ENCODE measurements at places on chromosomes 11 and 22. TPM values are rescaled to one million over a fixed set of nuclear protein-coding genes. Genes with fewer than 3 reads are reported as not detected.
A peak's percentile ranks its signal among the peaks of the same experiment; 100 is the strongest.

GRCh38 chr22:46909237-46910030, 147.0 kb downstream of the TBC1D22A start:
- no peak for DNase-seq
- no peak overlapping the region for H3K4me3 ChIP-seq
- no peaks in the 10 kb centered on the region for H3K4me1 ChIP-seq
- H3K36me3 ChIP-seq: peaks cover 40% of the 10 kb centered on the region

- H3K4me3 ChIP-seq: peak overlapping the region; percentile 58
- peaks cover 5% of the 10 kb centered on the region for H3K36me3 ChIP-seq
- peak overlapping the region; percentile 85 for H3K27ac ChIP-seq
- no peaks in the 10 kb centered on the region for H3K27me3 ChIP-seq
- H3K4me1 ChIP-seq: peaks cover 17% of the 10 kb centered on the region
Measured at GRCh38 chr11:125886997-125887372, 483 bp upstream of the HYLS1 start.

DNA sequence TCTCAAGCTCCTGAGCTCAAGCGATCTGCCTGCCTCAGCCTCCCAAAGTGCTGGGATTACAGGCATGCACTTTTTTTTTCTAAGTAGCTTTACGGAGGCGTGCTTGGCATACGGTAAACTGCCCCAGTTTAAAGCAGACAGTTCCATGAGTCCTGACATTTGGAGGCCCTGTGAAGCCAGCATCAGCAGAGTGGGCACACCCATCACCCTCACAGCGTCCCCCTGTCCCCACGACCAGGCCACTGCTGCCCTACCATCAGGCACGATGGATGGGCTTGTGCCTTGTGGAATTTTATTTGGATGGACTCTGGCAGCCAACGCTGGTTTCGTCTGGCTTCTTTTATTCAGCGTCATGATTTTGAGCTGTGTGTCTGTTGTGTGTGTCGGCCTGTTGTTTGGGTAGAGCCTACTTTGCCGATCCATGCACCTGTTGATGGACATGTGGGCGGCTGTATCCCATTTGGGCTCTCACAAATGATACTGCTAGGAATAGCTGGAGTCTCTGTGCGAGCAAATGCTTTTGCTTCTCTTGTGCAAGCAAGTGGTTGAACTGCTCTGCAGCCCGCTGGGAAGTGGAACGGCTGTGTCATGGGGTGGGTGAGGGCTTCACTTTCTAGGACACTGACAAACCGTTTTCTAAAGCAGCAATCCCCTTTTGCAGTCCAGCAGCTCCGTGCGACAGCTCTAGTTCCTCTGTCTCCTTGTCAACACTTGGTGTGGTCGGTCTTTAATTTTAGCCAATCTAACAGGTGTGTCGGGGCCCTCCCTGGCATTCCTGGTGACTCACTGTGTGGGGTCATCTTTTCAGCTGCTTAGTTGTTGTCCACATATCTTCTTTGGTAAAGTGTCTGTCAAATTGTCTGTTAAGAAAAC, 23.8 kb downstream of the KCNQ1 start:
- peaks cover 34% of the 10 kb centered on the region for H3K4me1 ChIP-seq
- no peaks in the 10 kb centered on the region for H3K36me3 ChIP-seq
- DNase-seq: no peak

GRCh38 chr11:79018371-79018849, 422.4 kb downstream of the TENM4 start:
- no peak overlapping the region for H3K4me3 ChIP-seq
- no peak overlapping the region for H3K27ac ChIP-seq
- no peak for DNase-seq
- H3K36me3 ChIP-seq: no peaks in the 10 kb centered on the region

DNA sequence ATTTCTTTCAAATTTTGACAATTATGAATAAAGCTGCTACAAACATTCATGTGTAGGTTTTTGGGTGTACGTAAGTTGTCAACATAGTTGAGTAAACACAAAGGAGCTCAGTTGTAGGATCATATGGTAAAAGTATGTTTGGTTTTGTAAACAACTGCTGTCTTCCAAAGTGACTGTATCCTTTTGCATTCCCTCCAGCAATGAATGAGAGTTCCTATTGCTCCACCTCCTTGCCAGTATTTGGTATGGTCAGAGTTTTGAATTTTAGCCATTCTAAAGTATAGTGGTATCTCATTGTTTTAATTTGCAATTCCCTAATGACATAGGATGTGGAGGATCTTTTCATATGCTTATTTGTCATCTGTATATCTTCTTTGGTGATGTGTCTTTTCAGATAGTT, 28.0 kb upstream of the PHOX2A start:
- H3K27me3 ChIP-seq: no peaks in the 10 kb centered on the region
- no peaks in the 10 kb centered on the region for H3K36me3 ChIP-seq
- H3K4me3 ChIP-seq: no peak overlapping the region
- no peak for DNase-seq

DNA sequence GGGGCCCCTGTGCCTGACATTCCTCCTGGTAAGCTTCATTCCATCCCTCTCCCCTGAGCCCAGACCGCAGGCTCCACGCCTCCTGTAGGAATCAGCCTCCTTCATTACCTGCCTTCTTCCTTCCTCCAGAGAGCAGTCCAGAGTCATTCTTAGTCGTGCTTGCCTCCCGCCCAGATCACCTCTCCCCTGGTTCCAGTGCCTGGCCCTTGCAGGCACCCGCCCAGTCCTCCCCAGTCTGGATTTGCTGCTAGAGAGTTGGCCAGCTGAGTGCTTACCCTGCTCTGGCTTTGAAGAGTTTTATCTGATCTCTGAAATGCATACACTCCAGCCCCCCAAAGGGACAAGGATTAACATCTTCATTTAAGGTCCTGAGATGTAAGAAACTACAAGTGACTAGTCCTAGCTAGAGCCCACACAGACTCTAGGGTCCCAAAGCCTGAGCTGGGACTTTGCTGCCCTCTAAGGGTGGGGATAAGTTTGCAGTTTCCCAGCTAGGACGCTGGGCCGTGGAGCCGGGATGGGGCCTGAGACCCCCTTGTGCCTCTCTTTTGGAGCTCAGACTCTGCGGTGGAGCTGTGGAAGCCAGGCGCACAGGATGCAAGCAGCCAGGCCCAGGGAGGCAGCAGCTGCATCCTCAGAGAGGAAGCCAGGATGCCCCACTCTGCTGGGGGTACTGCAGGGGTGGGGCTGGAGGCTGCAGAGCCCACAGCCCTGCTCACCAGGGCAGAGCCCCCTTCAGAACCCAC, 1.6 kb downstream of the NR1H3 start:
- peaks cover 39% of the 10 kb centered on the region for H3K4me1 ChIP-seq
- H3K4me3 ChIP-seq: no peak overlapping the region
- H3K36me3 ChIP-seq: no peaks in the 10 kb centered on the region
- H3K27me3 ChIP-seq: no peaks in the 10 kb centered on the region

DNA sequence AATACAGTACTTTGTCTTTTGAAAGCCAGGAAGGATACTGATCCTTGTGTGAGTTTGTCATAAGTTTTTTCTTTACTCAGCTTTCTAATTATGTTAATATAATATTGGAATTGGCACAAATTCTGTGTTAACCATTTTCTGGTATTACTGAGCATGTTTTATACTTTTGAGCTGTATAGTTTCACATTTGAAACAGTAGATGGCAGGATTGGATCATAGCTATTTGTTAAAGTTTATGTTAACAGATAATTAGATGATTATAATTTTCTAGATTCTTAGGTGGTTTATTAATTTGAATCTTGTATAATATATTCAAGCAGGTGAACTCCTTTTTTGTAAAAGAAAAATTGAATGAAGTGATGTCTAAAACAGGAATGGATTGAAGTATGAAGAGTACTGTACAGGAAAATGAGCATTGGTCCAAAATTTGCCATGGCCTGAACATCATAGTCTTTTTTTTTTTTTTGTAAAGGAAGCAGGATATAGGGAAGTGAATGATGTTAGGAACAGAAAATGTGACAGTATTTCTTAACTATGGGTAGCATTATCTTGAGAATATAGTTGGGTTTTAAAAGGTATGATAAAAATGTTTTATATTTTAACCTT, 102.0 kb downstream of the CYP2R1 start:
- no peaks in the 10 kb centered on the region for H3K4me1 ChIP-seq
- peak; percentile 16 for DNase-seq
- no peak overlapping the region for H3K27ac ChIP-seq

GRCh38 chr22:44597616-44598015, 99.6 kb upstream of the RTL6 start:
- H3K4me3 ChIP-seq: no peak overlapping the region
- peaks cover 9% of the 10 kb centered on the region for H3K4me1 ChIP-seq
- no peak overlapping the region for H3K27ac ChIP-seq
- H3K36me3 ChIP-seq: no peaks in the 10 kb centered on the region

DNA sequence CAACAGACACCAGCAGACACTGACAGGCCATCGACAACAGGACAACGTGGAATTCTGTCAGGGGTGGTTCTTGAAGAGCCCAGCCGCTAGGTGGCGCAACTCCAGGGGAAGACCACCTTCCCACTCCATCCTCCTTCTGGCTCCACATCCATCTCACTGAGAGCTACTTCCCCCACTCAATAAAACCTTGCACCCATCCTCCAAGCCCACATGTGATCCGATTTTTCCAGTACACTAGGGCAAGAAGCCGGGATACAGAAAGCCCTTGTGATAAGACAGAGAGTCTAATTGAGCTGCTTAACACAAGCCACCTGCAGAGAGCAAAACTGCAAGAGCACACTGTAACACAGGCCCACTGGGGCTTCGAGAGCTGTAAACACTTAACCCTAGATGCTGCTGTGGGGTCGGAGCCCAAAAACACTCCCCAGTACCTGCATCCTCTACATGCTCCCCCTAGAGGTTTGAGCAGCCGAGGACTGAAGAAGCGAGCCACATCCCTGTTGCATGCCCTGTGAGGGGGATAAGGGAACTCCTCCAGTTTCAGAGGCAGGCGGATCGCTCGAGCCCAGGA, 11.5 kb upstream of the RAB39A start:
- no peaks in the 10 kb centered on the region for H3K36me3 ChIP-seq
- no peaks in the 10 kb centered on the region for H3K4me1 ChIP-seq
- peak; percentile 33 for DNase-seq
- peaks cover 2% of the 10 kb centered on the region for H3K27me3 ChIP-seq

- no peak overlapping the region for H3K4me3 ChIP-seq
- H3K27me3 ChIP-seq: no peaks in the 10 kb centered on the region
- no peaks in the 10 kb centered on the region for H3K4me1 ChIP-seq
- H3K27ac ChIP-seq: no peak overlapping the region
Measured at GRCh38 chr11:86678823-86679222, 6.4 kb upstream of the ME3 start.

- peaks cover 56% of the 10 kb centered on the region for H3K36me3 ChIP-seq
- no peak for DNase-seq
- H3K27ac ChIP-seq: no peak overlapping the region
- no peak overlapping the region for H3K4me3 ChIP-seq
Measured at GRCh38 chr22:44130076-44130711, 50.5 kb upstream of the PARVG start.

GRCh38 chr22:27867085-27867952, 51.7 kb downstream of the PITPNB start:
- no peak overlapping the region for H3K4me3 ChIP-seq
- H3K27ac ChIP-seq: peak overlapping the region; percentile 57
- H3K27me3 ChIP-seq: no peaks in the 10 kb centered on the region
- H3K4me1 ChIP-seq: peaks cover 18% of the 10 kb centered on the region

DNA sequence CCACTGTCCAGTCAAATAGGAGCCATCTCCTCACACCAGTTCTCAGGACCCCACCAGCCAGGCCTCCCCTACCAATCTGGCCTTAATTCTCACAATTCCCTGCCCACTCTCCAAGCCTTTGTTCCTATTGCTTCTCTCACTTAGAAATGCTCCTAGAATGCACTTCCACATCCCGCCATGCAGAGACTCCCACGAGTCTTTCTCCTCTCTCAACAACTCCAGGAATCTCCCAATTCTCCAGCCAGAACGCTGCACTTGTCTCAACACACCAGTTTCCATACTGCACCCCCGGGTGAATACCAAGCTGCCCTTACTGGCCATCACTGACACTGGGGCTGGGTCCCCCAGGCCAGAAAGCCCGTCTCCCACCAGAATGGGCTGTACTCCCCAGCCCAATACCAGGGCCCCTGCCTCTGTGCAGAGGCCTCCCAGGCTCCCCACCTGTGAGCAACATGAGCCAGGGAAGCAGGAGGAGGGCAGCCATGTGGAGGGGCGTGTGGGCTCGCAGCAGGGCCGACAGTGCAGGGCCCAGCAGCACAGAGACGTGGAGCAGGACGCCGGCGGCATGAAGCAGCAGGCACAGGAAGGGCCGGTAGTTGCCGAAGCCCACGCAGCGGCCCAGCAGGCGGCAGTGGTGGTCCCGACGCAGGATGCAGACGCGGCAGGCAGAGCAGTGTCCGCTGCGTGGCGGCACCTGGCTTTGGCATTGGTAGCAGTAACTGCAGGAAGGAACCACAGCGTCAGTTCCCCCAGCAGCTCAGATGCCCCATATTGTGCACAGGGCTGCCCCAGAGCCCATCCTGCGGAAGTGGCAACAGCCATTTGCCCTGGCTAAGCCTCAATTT, 2.4 kb downstream of the ZDHHC24 start:
- DNase-seq: peak; percentile 50
- H3K27ac ChIP-seq: no peak overlapping the region
- peaks cover 15% of the 10 kb centered on the region for H3K27me3 ChIP-seq

GRCh38 chr11:73530109-73530508, 67.8 kb downstream of the FAM168A start:
- H3K27ac ChIP-seq: no peak overlapping the region
- peaks cover 12% of the 10 kb centered on the region for H3K4me1 ChIP-seq
- peak; percentile 9 for DNase-seq
- no peaks in the 10 kb centered on the region for H3K36me3 ChIP-seq

Gene TRIM48
- not detected for polyA plus RNA-seq

Data from CD14-positive monocyte (primary cell).